Mucosa of gallbladder (tissue), 1 donor: ENCODE measurements at places on chromosomes 6 and 20. TPM values are rescaled to one million over a fixed set of nuclear protein-coding genes. Genes with fewer than 3 reads are reported as not detected.
A peak's percentile ranks its signal among the peaks of the same experiment; 100 is the strongest.

DNA sequence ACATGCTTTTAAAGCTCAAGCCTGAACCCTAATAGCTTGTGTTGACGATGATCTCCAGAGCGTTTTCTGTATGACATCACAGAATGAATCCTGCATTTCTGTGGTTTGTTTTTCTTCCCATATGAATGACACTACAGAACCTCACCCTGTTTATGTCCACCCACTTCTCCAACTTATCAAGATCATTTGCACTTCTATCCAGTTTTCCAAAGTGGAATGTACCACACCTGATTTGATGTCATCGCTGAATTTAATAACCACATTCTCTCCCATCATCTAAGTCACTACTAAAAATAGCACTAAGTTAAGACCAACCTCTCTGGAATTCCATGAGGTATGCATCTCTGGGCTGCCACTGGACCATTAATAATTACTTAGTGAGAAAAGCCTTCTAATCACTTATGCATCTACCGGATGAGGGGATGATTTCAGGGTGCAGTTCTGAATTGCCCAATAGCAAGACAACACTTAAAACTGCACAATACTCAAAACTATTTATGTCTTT, 33.3 kb upstream of the CITED2 start:
- no peak for DNase-seq

GRCh38 chr6:147117580-147117979, 86.6 kb upstream of the STXBP5 start:
- DNase-seq: no peak

- no peak for DNase-seq
Measured at GRCh38 chr6:4615891-4616290, 160.3 kb upstream of the CDYL start.

DNA sequence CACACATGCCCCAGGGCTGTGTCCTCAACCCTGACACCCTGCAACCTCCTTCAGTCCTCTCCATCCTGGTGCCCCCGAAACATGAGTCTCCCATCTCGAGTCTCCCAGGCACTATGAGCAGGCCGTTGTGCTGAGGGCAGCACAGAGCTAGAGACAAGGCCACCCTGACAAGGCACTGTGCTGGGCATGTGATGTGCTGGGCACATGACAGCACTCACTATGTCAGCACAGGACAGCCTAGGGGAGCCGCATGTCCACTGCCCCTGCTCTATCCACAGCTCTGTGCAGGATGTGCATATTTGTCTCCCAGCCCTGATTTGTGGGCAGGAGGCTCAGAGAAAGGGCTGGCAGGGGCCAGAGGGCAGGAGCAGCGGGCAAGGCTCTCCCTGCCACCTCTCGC, 362.1 kb upstream of the AGPAT4 start:
- no peak for DNase-seq

- DNase-seq: no peak
Measured at GRCh38 chr6:36141091-36141490, 10.8 kb downstream of the MAPK13 start.

DNA sequence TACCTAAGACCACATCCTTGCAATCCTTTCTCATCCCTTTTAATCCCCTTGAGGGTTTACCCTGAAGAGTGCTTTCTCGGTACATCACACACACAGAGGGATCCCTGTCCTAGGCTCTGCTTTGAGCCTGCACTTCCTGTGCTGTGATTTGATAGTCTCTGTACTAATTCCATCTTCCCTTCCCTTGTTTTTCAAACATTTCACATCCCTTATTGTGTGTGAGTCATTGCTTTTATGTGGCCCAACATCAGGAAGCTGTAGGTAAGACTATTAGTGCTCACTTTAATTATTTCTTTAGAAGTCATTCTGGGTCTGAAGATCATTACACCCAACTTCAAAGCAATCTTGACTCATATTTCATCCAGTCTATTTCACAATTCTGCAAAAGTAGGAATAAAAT, 57.2 kb upstream of the ANKEF1 start:
- DNase-seq: no peak

- DNase-seq: no peak
Measured at GRCh38 chr6:85911067-85911466, 268.4 kb upstream of the SYNCRIP start.

- DNase-seq: no peak
Measured at GRCh38 chr6:80280262-80281010, 174.0 kb downstream of the BCKDHB start.

DNA sequence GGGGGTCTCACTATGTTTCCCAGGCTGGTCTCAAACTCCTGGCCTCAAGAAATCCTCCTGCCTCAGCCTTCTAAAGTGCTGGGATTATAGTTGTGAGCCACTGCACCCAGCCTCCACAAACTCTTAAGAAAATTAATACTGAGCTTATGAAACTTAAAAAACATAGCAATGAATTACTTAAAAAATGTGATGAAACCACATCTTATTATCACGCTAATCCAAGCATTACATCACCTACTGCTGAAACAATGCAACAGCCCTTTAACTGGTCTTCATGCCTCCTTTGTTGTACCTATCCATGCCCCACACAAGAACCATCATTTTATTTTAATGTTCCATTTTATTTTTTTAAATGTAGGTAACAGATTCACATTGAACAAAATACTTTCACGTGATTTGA, 24.9 kb downstream of the SESN1 start:
- DNase-seq: no peak

DNA sequence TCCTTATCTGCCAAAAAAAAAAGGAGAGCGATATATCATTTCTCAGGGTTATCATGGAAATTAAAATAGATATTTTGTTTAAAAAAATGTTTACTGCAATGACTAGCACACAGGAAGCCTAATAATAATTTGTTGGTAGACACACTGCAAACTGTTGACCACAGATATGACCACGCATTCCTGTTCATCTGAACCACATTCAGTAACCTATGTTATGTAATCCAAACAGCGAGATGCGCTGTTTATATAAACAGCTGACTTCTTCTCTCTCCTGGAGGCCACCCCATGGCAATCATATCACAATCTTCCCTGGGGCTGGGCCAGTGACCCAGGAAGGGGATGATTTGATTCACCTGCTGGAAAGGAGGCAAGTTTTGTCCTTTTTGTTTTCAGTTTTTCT, 129.3 kb upstream of the UST start:
- no peak for DNase-seq

GRCh38 chr6:90941885-90942284, 355.0 kb upstream of the MAP3K7 start:
- no peak for DNase-seq

GRCh38 chr6:162154001-162154400, 573.6 kb downstream of the PRKN start:
- DNase-seq: no peak

DNA sequence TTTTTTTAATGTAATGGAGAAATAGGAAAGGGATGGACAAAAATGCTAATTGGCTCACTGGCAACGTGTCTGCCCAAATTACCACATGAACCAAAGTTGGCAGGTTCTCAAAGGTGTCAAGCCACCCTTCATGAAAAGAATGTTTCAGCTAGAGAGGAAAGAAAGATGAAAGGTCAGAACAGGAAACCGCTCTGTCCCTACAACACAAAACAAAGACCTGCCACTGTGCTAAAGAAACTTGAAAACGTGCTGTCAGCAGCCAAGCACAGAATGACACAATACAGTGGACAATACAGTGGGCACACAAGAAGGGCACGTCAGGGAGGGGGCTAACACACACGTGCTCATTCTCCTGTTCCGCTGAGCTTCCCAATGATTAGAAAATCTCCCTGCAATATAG, 4.9 kb downstream of the PREP start:
- DNase-seq: no peak

DNA sequence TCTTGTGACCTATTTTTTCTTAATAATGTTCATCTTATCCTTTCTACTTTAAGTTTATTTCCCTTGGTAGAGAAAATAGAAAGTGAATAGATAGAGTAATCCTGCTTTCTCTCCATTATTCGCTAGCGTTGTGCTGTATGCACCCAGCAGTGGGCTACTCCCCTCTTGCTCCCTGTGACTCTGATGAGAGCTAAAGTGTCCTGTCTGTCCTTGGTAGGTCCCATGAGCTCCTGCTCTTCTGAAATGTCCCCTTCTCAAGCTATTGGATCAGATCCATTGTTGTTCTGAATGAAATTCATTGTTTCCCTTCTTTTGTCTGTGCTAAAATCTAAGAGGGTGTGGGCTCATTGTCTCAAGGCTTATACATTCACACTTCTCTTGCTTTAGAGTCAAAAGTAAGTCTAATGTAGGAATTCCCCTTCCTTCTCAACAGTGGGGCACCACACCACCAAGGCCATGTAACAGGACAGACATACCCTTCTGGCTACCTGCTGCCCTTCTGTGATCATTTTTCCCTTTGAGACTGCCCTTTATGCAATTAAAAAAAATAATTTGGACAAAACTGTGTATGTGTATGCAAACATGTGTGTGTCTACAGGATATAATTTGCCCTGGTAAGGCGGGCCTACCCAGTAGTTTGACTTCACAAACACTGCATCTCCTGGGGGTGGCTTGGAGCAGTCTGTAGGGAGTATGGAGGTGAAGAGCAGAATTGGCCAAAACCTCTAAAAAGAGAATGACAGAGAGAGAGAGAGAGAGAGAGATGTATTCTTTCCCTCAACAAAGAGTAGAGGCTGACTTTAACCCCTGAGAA, 167.0 kb upstream of the MYLIP start:
- no peak for DNase-seq

DNA sequence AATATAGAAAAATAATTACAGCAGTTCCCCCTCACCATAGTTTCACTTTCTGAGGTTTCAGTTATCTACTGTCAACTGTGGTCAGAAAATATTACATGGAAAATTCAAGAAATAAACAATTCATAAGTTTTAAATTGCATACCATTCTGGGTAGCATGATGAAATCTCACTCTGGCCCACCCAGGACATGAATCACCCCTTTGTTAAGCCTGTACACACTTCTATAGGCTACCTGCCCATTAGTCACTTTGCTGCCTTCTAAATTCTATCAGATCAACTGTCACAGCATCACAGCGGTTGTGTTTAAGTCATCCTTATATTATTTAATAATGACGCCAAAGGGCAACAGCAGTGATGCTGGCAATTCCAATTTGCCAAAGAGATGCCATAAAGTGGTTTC, 140.3 kb upstream of the RUNX2 start:
- DNase-seq: no peak

GRCh38 chr6:9138936-9139335, 703.6 kb upstream of the SLC35B3 start:
- DNase-seq: no peak

- DNase-seq: no peak
Measured at GRCh38 chr20:34074101-34074760, 37.8 kb downstream of the EIF2S2 start.

DNA sequence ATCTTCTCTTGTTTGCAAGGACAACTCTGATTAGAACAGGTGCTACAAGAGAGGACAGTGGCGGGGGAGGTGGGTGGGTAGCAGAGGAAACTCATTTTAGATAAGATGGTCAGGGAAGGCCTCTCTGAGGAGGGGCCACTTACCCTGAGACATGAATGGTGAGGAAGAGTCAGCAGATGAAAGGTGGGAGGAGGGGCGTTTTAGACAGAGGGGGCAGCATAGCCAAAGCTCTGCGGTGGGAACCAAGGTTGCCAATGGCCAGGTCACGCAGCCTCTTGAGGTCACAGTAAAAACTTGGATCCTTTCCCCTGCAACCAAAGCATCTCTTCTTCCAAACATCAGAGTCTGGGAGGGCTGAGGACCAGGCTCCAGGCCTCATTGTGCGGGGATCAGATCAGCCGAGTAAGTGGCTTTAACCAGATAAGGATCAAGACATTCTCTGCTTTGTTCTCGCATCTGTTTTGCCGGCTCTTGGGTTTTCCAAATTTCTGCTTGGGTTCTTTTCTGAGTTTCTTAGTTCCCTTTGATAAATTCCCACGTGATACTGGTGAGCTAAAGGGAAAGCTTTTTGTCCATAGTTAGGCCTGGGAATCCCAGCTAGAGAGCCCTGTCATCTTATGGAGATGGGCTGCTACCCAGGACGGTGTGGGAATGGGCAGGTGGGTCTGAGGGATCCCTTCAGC, 5.5 kb upstream of the CD40 start:
- DNase-seq: no peak

GRCh38 chr6:132715204-132715603, 1.3 kb upstream of the VNN1 start:
- peak; percentile 73 for DNase-seq

GRCh38 chr6:6643398-6643797, 54.9 kb downstream of the LY86 start:
- no peak for DNase-seq

DNA sequence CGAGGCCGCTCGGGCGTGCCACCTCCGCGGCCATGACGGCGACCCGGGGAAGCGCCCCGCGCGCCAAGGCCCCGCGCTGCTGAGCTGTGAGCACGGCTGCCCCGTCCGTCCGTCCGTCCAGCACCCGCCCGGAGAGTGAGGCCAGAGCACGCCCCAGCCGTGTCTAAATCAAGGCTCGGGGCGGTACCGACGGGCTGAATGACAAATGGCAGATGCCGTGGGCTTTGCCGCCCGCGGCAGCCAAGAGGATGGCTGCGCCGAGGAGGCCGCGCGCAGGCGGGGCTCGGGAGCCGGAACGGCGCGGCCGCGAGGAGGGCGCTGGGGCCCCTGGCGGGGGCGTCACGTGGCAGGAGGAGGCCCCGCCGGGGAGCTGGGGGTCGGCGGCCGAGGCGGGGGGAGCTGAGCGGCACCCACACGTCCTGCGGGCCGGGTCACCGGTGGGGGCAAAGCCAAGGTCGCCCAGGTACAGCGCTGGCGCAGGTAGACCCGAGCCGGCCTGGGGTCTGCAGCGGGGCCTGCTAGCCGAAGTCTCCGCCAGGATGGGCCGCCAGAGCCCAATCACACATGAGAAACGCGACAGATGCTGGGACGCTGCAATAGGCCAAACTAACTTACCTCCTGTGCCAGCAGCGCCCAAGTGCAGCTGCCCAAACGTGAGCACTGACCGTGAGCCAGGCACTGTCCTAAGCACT, at the start of gene PLAGL1:
Gene PLAGL1, minus strand, starts transcription at position 140 of the 692 bp plus-strand sequence. CDS start 60,123 bp downstream, outside the sequence.
- peak; percentile 50 for DNase-seq

- DNase-seq: peak; percentile 68
Measured at GRCh38 chr20:1871807-1872458, 23.3 kb upstream of the SIRPA start.

- no peak for DNase-seq
Measured at GRCh38 chr6:151128763-151129370, 110.9 kb upstream of the AKAP12 start.

DNA sequence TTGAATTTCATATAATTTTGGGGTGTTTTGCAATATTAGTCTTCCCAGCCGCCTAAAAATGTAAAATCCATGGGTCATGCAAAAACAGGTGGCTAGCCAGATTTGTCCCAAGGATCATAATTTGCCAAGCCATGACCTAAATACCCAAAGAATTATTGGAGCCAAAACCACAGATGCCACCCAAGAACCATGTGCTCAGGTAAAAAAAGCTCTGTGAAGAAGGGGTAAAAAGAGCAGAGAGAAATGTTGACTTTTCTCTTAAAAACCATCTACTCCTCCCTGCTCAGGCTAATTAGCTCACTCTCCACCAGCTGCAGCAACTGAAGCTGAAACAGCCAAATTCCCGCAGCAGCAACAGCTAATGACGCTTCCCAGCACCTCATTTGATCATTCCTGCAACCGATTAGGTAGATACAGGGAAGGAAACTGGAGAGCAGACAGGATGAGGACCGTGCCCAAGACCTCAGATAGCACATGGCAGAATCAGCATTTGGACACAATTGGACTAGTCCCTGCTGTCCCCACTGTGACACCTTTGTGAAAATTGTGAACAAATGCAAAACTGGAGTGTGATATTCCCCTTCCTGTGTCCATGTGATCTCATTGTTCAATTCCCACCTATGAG, 107.9 kb upstream of the NXT1 start:
- no peak for DNase-seq

ADTRP gene
- 0.69 TPM for total RNA-seq

RHAG gene
- total RNA-seq: 0.52 TPM

STMND1 gene
- 2.2 TPM for total RNA-seq

SAPCD1 gene
- 2.7 TPM for total RNA-seq

GABRR2 gene
- total RNA-seq: 0.92 TPM

COL9A3 gene
- 3.6 TPM for total RNA-seq

SLC2A10 gene
- 21.8 TPM for total RNA-seq

SPEF1 gene
- total RNA-seq: 0.75 TPM

TSHZ2 gene
- total RNA-seq: 42.9 TPM
